ENCODE measurements at places on chromosomes 2 and 18.

- DNase-seq: no peak
These were observed 103.6 kb upstream of the RMP24 start for GRCh38 chr18:35868915-35869314.

GRCh38 chr2:74850496-74851190, 16.7 kb downstream of the HK2 start:
- DNase-seq: no peak

GRCh38 chr18:79111483-79111882, 42.3 kb downstream of the ATP9B start:
- DNase-seq: no peak

DNA sequence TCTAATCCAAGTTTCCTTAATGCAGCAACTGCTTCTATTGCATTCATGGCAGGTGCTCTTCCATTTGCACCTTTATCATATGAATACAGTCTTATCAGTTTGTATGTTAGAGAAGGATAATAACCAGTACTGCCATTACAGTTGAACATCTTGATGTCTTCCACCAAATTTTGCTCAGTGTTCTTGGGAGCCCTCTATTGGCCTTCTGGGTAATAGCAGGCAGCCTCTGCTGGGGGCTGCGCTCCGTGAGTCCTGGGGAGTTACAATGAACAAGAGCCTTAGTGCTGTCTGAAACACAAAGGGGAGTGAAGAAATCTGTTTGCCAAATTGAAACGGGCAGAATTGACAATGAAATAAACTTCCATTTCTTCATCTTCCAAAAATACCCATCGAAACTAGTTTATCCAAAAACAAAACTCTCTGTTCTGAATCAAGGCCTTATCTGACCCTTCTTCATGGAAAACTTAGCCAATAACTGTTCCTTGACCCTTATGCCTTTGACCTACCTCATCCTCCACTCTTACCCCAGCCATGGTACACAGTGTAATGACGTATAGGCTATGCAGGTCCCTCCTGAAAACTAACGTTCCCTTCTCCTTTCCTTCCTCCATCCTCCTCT, 79.9 kb downstream of the ALK start:
- no peak for DNase-seq

DNA sequence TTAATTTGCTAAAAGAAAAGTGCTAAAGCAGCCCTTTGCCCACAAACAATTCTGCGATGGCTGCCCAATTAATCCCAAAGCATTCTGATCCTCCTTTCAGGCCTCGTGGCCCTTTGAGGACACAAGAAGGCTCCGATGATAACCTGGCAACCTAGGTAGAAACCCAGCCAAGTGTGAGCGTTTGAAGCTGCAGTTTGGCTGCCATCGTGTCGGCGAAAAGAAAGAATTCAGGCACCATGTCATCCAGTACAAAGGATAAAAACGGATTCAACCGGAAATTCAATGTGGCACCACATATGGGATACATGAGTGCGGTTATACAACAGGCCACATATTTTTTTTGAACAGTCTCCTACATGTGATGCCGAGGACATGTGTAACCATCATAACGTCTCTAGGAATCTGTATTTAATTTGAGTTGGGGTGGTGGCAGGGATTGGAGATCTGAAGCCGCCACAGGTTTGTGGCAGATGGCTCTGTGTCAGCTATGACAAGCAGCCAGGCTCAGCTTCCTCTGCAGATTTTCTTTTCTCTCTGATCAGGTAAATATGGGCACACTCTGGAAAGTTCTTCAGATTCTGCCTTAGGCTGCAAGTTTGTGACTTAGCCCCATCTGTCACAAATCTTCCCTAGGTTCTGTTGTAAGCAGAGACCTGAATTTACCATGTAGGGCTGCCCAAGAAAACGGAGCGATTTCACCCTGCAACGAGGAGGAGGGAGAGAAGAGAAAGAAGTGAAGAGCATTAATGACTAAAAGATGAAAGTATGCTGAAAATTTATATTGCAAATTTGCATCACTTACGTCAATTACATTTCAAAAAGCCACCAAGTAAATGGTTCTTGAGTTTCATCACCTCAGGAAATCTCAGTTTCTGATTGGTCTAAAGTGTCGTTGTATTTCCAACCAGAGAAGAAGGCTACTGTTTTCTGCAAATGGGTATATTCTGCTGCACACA, 573.2 kb downstream of the ZEB2 start:
- DNase-seq: no peak

DNA sequence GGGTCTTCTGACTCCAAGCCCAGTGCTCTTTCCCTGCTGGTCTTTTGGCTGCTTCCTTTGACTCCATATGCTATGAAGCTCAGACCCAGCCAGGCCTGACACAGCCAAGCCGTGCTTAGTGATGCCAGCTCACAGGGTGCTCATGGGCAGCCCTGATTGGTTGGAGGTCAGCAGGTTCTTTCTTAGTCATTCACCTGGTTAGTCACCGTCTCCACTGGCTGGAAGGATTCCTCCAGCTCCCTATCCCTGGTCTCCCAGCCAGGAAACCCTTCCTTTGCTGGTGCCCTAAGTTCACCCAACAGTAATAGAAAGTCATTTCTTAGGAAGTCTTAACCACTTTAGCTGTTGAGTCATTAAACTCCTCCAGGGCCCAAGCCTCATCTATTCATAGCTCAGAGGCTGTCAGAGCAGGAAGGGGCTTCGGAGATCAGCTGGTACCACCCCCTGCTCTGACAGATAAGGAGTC, 3.9 kb downstream of the KCNK3 start:
- no peak for DNase-seq

DNA sequence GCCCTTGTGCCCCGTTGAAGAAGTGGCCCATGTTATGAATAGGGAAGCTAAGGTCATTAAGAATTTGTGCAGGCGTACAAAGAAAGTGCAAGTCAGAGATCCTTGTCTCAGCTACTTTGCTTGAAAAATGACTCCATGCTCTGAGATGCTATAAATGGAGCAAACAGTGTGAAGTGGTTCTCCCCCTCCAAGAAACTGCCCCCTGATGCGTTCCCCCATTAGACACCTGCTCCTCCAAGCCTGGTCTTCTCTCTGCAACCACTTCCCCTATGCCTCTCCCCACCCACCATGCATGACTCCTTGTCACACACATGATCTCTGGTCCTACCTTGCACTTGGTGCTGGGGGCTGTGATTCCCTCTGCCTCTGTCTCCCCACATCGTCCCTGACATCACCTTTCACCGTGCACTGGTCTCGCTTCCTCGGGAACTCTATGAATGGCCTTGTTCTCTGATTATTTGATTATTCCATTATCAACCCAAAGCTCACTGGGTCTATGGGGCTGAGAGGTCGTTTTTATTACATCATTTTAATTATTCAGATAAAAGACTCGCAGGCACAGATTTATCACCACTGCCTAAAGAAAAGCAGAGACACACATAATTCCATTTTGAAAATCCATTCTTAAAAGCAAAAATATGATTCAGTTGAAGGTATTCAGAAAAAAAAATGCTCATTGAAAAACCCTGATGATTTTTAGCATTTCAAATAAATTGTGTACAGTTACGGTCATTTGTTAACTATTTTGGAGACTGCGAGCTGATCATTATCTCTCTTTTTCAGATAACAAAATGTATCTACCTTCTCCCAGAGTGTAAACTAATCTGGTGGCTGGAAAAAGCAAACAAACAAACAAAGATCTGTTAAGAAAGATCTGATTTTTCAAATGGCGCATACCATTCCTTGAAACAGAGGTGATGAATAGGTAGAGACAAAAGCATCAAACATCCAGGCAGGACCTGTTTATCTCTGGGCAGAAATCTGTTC, 294.9 kb downstream of the SOX11 start:
- DNase-seq: no peak

DNA sequence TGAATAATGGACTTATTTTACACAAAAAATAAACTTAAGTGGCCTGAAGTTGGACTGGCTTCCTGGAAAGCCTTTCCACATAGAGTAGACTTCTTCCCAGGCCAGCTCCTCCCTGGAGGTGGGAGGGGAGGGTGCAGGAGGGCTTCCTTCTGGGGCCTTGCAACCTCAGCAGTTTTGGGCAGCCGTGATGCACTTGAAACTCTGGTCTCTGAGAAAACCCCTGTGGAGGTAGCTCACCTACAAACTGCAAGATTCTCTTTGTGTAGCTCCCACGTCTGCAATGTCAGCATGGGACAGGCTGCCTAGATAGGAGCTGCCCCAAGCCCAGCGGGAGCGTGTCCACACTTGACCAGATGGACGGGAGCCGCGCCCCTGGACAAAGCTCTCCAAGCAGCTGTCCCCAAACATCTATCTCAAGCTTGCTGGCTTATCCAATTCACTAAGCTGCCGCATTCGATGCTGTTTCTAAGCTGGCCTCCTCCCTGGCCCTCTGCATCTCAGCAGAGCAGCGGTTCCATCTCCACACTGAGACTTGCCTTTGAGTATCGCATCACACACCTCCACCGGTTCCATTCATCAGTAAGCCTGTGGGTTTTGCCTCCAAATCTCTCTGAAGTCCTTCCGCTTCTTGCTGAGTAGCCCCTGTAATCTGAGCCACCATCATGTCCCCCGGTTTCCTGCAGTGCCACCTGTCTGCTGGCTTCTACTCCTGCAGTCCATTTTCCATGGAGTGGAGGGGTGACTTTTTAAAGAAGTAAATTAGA, 1.6 kb upstream of the LPIN1 start:
- DNase-seq: no peak

- no peak for DNase-seq
These were observed 6.6 kb downstream of the SH3RF3 start for GRCh38 chr2:109135359-109136197.

DNA sequence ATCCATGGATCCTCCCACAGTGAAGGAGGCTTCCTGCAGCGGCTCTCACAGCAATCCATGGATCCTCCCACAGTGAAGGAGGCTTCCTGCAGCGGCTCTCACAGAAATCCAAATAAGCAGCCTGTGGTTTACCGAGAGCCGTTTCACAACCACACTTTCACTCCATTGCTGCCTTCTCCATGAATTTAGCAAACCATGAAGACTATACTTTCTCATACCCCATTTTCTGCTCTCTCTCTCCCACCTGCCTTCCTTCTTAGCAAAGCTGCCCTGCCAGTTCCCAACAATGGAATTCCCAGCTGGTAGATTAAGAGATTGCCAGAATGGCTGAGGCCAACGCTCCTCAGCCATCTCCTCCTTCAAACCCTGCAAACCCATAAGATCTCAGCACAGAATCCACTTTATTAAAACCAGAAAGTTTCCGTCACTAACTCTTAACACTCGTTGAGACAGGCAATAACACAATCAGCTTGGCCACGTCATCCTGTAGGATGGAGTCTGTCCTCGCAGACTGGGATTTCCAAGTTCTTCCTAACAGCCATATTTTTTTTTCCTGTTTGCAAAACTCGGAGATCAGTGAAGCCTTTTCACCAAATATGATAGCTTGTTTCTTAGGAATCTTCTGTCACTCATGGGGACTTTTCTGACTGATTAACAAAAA, 162.2 kb downstream of the PXDN start:
- no peak for DNase-seq

- DNase-seq: peak; percentile 95
These were observed at the start of gene MXD1 for GRCh38 chr2:69914950-69915945. TSS of gene MXD1 (plus strand) at chr2:69915109. CDS start at chr2:69915331, 222 bp downstream.
